ENCODE measurements at places on chromosomes 3 and 15.

DNA sequence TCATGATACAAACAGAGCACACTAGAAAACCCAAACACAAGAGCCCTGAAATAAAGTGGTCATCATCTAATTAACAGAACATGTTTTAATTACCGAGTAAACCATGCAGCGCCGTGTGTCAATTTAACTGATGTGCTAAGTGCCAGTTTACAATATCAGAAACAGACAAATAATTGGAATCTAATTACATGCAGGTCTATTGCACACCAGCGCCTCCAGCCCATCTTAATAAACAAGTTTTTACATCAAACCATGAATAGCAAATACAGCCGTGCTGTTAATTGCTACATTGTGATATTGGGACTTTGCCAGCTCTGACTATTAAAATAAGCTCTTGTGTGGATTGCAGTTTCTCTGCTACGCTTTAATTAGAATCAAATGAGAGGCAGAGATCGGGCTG, 510.2 kb upstream of the MDFIC2 start:
- no peak for DNase-seq

- no peak for DNase-seq
Observed at GRCh38 chr3:101943029-101943428, 93.7 kb downstream of the NFKBIZ start.

GRCh38 chr3:141644931-141645330, 93.2 kb upstream of the RNF7 start:
- DNase-seq = peak; percentile 39

- no peak for DNase-seq
Observed at GRCh38 chr3:194575484-194576210, 57.6 kb downstream of the TMEM44 start.

GRCh38 chr3:30193625-30194044, 412.8 kb upstream of the TGFBR2 start:
- no peak for DNase-seq

DNA sequence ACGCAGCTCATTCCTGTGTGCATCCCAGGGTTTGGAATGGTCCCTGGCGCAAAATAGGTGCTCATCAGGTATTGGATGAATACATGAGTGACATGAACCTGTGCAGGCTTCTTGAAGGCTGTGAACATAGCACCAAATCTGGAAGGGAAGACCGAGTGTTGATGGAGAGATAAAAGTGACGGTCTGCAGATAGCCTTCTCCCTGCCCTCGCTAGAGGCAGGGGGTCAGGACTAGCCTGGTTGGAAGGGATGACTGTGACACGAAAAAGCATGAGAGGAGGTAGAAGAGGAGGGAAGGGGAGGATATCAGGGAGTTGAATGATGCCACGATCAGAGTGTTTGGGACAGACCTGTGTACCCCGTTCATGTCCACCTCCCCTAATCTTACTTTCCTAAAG, 267.1 kb downstream of the XXYLT1 start:
- DNase-seq = no peak

- no peak for DNase-seq
Observed at GRCh38 chr3:129572603-129573002, 29.6 kb downstream of the H1-8 start.

GRCh38 chr15:69790632-69791031, 307.1 kb downstream of the TLE3 start:
- no peak for DNase-seq

- no peak for DNase-seq
Observed at GRCh38 chr15:71114066-71114680, 1.1 kb upstream of the THSD4 start.

- DNase-seq = no peak
Observed at GRCh38 chr15:42144841-42145375, 11.5 kb downstream of the PLA2G4F start.

- DNase-seq = no peak
Observed at GRCh38 chr15:35308802-35309201, 223.7 kb upstream of the NANOGP8 start.

DNA sequence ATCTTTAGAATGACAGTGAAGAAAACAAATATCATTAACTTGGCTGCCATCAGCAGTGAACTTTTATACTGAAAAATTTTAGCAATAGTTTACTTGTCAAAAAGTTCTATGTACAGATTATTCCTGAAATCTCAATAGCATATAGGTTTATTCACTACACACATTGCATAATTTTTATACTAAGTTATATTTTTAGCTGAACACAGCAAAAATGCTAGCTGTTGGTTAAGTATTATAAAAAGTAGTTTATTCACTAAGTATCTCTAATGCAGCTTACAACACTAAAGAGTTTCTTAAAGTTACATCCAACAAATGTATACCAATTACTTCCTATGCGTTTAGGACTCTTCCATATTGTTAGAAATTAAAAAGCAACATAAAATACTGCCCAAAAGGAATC, 131.9 kb downstream of the SCAPER start:
- no peak for DNase-seq

- no peak for DNase-seq
Observed at GRCh38 chr3:171164067-171164465, 137.5 kb upstream of the SLC2A2 start.

DNA sequence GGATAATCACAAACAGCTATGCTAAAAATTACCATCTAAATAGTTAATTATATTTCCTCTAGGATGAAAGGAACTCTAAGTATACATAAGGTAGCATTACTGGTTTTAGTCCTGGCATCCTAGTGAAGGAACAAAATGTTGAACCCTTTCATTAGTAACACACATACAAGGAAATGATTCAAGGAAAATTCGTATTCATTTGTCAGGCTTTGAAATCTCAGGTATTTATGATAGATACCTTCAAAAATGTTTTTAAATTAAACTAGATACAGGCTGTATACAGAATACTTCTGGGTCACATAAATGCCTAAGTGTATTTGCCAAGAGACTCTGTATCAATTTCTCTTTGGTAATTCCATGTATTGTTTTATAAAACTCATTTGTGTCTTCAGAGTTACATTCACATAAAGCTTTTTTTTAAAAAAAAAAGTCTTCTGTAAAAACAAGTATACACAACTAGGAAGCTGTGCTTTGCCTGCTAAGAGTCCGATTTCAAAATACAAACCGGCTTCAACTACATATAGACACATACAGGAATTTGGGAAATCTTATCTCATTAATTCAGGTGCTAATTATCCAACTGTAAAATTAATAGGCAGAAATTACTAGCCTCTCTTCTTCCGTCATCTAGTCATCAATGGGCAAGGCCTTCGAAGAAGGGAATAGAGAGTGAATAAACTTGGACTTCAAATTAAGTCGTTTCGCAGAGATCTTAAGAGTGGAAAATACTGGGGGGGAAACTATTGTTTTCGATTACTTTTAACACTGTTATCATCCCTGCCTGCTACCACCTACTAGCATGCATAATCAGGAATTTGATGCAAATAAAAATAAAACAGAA, 1.3 kb downstream of the SECISBP2L start:
- DNase-seq = no peak

DNA sequence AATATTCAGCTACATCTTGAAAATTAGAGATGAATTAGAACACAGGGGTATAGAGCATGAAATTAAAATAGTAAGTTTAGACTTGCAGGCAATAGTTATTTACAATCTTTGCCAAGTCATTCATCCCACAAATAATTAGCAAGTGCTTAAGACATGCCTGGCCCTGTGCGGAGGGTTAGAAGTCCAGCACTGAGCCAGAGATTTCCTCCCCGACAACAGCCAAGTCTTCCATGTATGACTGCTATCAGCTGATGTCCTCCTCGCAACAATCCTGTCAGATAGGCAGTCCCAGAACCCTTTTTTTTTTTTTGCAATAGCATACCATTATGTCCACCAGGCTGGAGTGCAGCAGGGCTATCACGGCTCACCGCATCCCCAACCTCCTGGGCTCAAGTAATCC, 14.6 kb downstream of the SIN3A start:
- no peak for DNase-seq

DNA sequence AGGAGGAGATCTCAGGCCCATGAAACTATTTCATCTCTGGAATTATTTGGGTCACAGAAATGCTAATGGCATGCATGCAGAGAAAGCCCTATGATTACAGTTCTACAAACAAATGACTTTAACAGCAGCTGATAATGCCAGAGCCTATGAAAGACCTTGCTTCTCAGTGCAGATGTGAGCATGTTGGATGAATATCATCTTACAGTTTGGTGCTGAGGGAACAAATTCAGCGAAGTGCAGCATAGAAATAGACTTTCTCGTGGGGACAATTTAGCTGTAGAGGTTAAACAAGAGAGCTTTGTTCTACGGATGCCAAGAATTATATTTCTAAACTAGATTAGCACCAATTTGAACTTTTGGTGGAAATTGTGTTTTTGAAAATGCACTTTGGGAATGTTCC, 27.7 kb downstream of the PTX3 start:
- DNase-seq = no peak

DNA sequence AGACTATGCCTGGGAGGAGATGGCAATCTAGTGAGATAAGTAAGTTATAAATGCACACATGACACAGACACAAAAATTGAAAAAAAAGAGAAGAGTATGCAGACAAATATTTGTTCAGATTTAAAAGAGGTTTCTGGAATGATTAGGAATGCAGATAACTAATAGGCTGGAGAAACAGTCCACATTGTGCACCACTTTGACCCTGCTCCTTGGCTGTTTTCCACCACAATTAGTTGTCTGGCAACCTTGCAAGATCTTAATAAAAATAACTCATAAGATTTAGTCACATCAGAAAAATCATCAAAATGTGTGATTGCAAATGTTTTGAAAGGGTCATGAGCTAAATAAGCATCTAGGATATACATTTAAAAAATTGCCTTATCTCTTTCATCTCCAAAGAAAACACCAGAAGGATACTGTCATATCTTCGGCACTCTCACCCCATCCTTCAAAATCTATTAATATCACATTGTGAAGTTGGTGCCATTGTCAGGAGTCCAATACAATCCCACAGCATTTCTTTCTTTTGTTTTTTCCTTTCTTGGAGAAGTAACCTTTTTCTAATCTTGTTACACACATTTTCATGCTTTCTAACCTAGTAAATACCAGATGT, 153.7 kb upstream of the KCNMB2 start:
- DNase-seq = no peak

DNA sequence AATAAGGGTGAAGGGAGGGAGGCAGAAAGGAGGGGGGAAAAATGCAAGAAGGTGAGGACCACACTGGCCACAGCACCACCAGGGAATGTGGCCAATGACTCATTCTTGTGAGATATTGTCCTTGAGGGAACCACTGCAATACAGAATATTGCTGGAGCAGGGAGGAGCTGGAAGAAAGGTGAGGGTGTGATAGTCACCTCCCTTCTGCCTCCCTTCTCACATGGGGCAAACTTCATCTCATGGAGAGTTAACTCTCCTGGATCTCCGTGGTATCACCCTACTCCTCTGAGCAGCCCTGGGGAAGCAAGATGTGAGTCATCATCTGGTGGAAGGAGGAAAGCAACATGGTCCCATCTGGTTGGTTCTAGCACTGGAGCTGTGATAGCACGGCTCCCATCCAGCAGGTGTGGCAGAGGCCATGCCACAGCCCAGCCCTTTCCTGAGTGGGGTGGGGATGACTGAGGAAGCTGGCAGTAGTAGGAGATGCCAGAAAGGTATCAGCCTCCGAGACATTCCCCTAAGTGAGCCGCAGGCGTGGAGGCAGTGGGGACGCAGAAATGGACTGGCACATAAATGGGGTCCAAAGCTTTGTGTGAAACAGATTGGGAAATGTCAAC, 115.9 kb upstream of the LPP start:
- no peak for DNase-seq

GRCh38 chr15:55183679-55184078, 13.1 kb downstream of the RSL24D1 start:
- no peak for DNase-seq

DNA sequence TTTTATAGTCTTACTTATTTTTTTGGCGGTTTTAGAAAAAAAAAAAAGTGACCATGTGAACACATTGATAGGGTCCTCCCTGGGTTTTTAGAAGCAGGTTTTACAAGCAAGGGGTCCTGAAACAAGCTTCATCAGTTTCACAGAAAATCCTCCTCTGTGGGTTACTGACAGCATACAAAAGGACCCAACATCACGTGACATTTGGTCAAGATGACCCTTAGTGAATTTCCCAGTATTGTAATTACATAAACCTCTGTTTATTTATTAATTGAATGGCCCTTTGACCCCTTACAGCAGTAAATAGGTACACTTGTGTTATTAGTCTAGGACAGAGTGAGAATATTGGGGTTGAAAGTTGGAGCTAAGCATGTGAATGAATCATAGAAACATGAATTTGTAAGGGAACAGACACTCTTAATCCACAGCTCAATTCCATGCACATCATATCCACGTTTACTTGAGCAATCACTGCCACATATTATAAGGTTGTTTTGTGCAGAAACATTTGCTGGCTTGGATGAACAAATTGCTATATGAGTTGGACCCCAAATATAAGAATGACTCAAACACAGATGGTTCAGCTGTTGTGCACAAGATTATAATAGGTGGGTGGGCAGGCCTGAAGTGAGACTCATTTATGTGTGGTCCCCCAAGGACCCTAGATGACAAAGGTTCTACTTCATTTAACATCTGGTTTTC, 137.5 kb downstream of the ZNF385D start:
- no peak for DNase-seq

DNA sequence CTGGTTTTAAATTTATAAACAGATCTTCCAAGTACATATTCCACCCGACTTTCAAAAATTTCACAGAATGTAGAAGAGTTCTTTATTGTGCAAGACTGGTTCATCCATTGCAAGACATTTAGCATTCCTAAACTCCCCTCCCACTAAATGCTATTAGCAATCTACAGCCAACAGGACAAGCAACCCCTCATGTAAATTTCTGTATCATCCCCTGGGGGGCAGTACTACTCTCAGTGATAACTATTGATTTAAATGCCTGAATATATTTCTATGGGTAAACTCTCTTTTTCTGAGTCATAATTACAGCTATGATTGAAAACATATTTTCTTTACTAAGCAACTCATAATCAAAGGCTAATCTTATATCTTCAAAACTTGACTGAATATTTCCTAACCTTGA, 10.7 kb upstream of the SLC15A2 start:
- DNase-seq = no peak

DNA sequence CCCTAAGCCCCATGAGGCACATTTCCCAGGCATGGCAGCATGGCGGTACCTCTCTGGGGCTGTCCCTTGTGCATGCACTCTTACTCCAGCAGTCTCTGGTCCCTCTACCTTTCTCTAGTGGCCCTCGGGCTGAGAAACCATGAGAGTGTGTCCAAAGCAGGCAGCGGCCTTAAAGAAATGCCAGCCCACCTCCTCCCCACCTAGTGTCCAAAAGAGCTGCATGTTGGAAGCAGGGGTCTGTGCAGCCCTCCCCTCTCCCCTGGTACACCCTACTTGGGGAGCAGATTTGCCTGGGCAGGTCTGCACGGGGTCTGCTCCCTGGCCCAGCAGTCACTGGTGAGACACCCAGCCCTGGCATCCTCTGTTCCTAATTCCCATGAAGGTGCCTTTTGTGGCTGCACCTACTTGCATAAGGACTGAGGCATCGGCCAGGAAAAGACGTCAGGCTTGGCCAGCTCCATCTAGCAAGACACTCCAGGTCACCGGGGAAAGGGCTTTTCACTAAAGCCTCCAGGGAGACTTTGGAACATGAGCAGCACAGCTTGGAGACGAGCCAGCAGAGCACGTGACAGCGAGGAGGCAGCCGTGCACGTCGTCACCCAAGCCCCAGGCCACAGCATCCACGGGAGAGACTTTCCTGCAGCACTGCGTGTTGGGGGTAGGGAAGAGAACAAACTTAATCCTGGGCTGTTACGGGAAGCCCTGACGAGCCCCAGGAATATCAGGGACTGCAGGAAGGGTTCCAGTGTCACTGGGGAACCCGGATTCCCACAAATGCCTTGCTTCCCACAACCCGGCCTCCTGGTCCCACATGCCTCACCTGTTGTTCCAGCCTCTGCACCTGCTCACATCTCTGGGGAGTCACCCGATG, 38.8 kb downstream of the TM2D3 start:
- DNase-seq = no peak

- DNase-seq = no peak
Observed at GRCh38 chr3:147620906-147621305, 211.7 kb downstream of the ZIC1 start.

Measured in central memory CD4-positive, alpha-beta T cell (primary cell).